WTC11 (cell line): ENCODE measurements at places on chromosomes 13 and 19. TPM values are rescaled to one million over a fixed set of nuclear protein-coding genes. Genes with fewer than 3 reads are reported as not detected.

The TNFSF11 gene
- total RNA-seq = 6.1 to 6.9 TPM (median 6.6 TPM) in 3 replicates

The MADCAM1 gene
- total RNA-seq = 3.2 to 4.7 TPM (median 3.9 TPM) in 3 replicates

The CD79A gene
- total RNA-seq = 0.42 to 1.2 TPM (median 0.71 TPM) in 3 replicates

DNA sequence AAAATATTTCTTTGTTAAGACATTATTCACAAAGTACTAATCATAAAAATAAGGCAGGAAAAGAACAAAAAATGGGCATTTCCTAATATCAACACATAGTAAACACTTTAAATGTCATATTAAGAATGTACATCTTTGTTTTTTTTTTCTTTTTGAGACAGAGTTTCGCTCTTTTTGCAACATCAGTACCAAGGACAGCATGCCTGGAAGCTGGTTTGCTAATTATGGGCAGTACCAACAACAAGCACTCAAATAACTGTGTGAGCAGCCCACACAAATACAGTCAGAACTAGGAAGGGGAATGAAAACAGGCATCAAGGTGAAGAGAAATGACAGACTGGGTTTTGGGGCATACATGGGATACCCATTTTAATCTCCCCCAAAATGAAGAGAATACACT lies 788.0 kb upstream of the SLITRK1 start:
- peaks cover 17% of the 10 kb centered on the region for H3K4me1 ChIP-seq
- H3K27ac ChIP-seq = no peak overlapping the region
- no peak for DNase-seq
- H3K27me3 ChIP-seq = no peaks in the 10 kb centered on the region
- no peak overlapping the region for H3K4me3 ChIP-seq

The PBX4 gene
- 3.2 to 4.5 TPM (median 3.5 TPM) in 3 replicates for total RNA-seq

- peaks cover 12% of the 10 kb centered on the region for H3K4me1 ChIP-seq
- H3K4me3 ChIP-seq = peak overlapping the region; percentile 84
- H3K36me3 ChIP-seq = peaks cover 5% of the 10 kb centered on the region; the same call in 1 of the 2 replicates
- H3K27ac ChIP-seq = no peak overlapping the region
- peak; percentile 91 for DNase-seq
- H3K27me3 ChIP-seq = peaks cover 18% of the 10 kb centered on the region
Measured at GRCh38 chr19:10602330-10603083, 15.4 kb upstream of the AP1M2 start.

GRCh38 chr19:15702534-15702930 lies 25.3 kb upstream of the OR10H2 start:
- no peaks in the 10 kb centered on the region for H3K4me1 ChIP-seq
- H3K4me3 ChIP-seq = no peak overlapping the region

The ATP8A2 gene
- 4.0 to 5.2 TPM (median 5.0 TPM) in 3 replicates for total RNA-seq

The CACNG7 gene
- total RNA-seq = 33.3 to 44.1 TPM (median 43.2 TPM) in 3 replicates

- no peak overlapping the region for H3K27ac ChIP-seq
- peaks cover 3% of the 10 kb centered on the region; the same call in 1 of the 2 replicates for H3K36me3 ChIP-seq
- no peaks in the 10 kb centered on the region for H3K27me3 ChIP-seq
- H3K4me1 ChIP-seq = peaks cover 22% of the 10 kb centered on the region
Measured at GRCh38 chr13:75400775-75401174, 81.2 kb downstream of the TBC1D4 start.

- no peaks in the 10 kb centered on the region for H3K27me3 ChIP-seq
- H3K36me3 ChIP-seq = no peaks in the 10 kb centered on the region
- H3K27ac ChIP-seq = no peak overlapping the region
- no peaks in the 10 kb centered on the region for H3K4me1 ChIP-seq
Measured at GRCh38 chr13:104943331-104943730, 1592.1 kb downstream of the EFNB2 start.

The CEACAM8 gene
- not detected in 3 replicates for total RNA-seq

The ZNF208 gene
- not detected in 3 replicates for total RNA-seq

The PRR36 gene
- total RNA-seq = 21.9 to 34.3 TPM (median 31.0 TPM) in 3 replicates

GRCh38 chr13:101397742-101398141 lies 18.6 kb downstream of the NALCN start:
- H3K36me3 ChIP-seq = no peaks in the 10 kb centered on the region
- no peak overlapping the region for H3K4me3 ChIP-seq
- no peaks in the 10 kb centered on the region for H3K27me3 ChIP-seq
- H3K4me1 ChIP-seq = no peaks in the 10 kb centered on the region
- no peak overlapping the region for H3K27ac ChIP-seq
- no peak for DNase-seq
